Endodermal cell (in vitro differentiated cells): ENCODE measurements at places on chromosomes 4 and X. TPM values are rescaled to one million over a fixed set of nuclear protein-coding genes. Genes with fewer than 3 reads are reported as not detected.

DNA sequence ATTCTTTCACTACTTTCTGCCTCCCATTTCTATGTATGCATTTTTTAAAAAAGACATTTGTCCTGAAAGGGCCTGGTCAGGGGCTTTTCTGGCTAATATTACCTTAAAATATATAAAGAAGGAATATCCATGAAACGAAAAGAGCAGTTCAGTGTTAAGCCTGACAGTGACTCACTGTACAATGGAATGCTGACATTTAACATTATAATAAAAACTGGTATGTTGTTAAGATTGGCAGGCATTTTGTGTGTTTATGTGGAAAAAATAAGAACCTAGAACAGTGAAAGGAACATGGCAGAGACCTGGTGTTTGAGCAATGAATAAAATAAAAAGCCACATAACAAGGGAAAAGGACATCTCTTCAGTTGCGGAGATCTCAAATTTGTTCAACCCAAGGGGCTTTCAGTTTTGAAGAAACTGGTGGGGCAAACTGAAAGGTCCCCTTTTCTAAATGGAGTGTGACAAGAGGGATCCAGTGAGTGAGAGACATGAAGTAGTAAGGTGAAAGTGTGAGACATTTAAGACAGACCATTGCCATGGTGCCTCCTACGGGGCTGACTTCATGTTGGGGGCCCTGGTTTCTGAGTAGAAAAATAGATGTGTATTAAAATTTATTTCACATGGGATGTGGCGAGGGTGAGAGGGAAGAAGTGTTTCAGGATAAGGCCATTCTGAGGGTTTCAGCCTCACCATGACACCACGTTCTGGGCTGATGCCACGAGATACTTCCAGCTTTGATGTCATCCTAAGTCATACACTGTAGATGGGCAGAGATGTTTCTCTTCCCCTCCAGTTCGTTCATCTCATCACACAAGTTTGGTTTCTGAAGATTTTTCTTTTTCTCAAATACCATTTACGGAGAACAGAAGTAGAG, 324.9 kb downstream of the PPP3CA start:
- no peak for DNase-seq
- no peak overlapping the region for H3K27ac ChIP-seq
- peaks cover 14% of the 10 kb centered on the region for H3K36me3 ChIP-seq
- no peak overlapping the region for H3K4me3 ChIP-seq
- H3K4me1 ChIP-seq, result peaks cover 12% of the 10 kb centered on the region

DNA sequence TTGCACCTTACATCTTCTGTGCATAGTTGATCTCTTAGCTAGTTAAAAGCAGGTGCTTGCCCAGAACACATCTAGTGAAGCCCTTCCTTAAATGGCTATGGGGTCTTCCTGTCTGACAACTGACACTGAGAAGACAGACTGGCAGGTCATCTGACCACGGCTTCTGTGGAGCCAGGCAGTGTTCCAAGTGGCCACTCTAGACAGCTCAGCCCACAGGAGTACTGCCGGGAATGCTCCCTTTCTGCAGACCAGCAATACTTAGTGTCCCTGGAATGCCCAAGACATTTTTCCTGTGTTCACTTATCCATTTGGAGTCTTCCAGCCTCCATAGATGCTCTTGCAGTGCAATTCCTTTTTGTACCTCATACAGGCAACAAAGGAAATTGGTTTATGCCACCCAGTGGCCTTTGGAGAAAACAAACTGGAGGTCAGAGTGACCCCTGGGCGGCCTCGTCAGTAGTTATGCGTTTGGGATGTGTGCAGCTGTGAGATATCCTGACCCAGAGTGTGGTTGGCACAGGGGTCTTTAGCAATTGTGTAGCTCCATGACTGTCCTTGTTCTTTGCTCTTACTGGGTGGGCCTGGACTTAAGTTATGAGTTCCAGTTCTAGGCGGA, 335.5 kb downstream of the ARHGAP10 start:
- H3K27ac ChIP-seq, result no peak overlapping the region
- DNase-seq, result no peak
- no peak overlapping the region for H3K4me3 ChIP-seq
- H3K36me3 ChIP-seq, result peaks cover 7% of the 10 kb centered on the region
- no peaks in the 10 kb centered on the region for H3K27me3 ChIP-seq

- H3K27me3 ChIP-seq, result no peaks in the 10 kb centered on the region
- no peaks in the 10 kb centered on the region for H3K4me1 ChIP-seq
Measured at GRCh38 chr4:2286904-2287593, 25.1 kb upstream of the MXD4 start.

- H3K36me3 ChIP-seq, result no peaks in the 10 kb centered on the region
- H3K4me3 ChIP-seq, result no peak overlapping the region
- no peak for DNase-seq
- peaks cover 5% of the 10 kb centered on the region for H3K4me1 ChIP-seq
- H3K27me3 ChIP-seq, result no peaks in the 10 kb centered on the region
- H3K27ac ChIP-seq, result no peak overlapping the region
Measured at GRCh38 chr4:166309286-166309685, 436.2 kb downstream of the TLL1 start.

- H3K4me3 ChIP-seq, result no peak overlapping the region
- H3K36me3 ChIP-seq, result no peaks in the 10 kb centered on the region
- DNase-seq, result no peak
- peaks cover 4% of the 10 kb centered on the region for H3K4me1 ChIP-seq
- peaks cover 9% of the 10 kb centered on the region for H3K27me3 ChIP-seq
Measured at GRCh38 chr4:84220990-84221389, 278.1 kb downstream of the NKX6-1 start.

- H3K27me3 ChIP-seq, result no peaks in the 10 kb centered on the region
- H3K27ac ChIP-seq, result no peak overlapping the region
- no peak overlapping the region for H3K4me3 ChIP-seq
- H3K36me3 ChIP-seq, result no peaks in the 10 kb centered on the region
- H3K4me1 ChIP-seq, result no peaks in the 10 kb centered on the region
Measured at GRCh38 chrX:134543288-134543687, 83.3 kb downstream of the HPRT1 start.

GRCh38 chr4:185841451-185841850, 29.5 kb upstream of the SORBS2 start:
- H3K4me3 ChIP-seq, result no peak overlapping the region
- H3K27ac ChIP-seq, result no peak overlapping the region
- DNase-seq, result no peak
- H3K36me3 ChIP-seq, result no peaks in the 10 kb centered on the region

GRCh38 chr4:42605264-42605663, 51.6 kb downstream of the ATP8A1 start:
- no peak overlapping the region for H3K27ac ChIP-seq
- DNase-seq, result no peak
- H3K4me3 ChIP-seq, result no peak overlapping the region
- H3K4me1 ChIP-seq, result peaks cover 5% of the 10 kb centered on the region
- no peaks in the 10 kb centered on the region for H3K27me3 ChIP-seq

DNA sequence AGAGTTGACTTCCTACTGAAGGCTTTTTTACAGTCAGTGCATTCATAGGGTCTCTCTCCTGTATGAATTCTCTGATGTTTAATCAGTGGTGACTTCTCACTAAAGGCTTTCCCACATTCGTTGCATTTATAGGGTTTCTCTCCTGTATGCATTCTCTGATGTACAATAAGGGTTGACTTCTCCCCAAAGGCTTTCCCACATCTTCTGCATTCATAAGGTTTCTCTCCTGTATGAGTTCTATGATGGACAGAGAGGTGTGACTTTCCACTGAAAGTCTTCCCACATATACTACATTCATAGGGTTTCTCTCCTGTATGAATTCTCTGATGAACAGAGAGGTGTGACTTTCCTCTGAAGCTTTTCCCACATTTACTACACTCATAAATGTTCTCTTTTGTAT, 45.2 kb downstream of the ZNF674 start:
- peaks cover 23% of the 10 kb centered on the region for H3K36me3 ChIP-seq
- no peaks in the 10 kb centered on the region for H3K27me3 ChIP-seq
- no peak overlapping the region for H3K4me3 ChIP-seq
- H3K4me1 ChIP-seq, result no peaks in the 10 kb centered on the region
- no peak for DNase-seq
- no peak overlapping the region for H3K27ac ChIP-seq

DNA sequence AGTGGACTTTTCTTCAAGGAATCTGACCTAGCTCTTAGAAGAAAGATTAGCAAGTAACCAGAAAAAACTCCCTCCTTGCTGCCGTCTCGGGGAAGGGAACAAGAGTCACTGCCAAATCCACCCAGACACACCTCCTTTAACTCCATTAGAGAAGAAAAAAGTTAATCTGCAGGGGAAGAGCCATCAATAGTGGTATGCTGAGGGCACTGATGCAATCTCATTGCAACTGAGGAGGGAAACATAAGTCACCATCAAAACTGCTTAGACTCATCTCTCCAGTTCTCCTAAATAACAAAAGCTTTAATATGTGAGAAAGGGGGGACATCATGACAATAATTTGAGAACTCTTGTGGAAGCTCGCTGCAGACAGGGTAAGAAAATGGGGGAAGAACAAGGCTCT, 49.3 kb upstream of the MAGED4B start:
- H3K36me3 ChIP-seq, result no peaks in the 10 kb centered on the region
- no peaks in the 10 kb centered on the region for H3K27me3 ChIP-seq
- no peak overlapping the region for H3K27ac ChIP-seq
- H3K4me3 ChIP-seq, result no peak overlapping the region

DNA sequence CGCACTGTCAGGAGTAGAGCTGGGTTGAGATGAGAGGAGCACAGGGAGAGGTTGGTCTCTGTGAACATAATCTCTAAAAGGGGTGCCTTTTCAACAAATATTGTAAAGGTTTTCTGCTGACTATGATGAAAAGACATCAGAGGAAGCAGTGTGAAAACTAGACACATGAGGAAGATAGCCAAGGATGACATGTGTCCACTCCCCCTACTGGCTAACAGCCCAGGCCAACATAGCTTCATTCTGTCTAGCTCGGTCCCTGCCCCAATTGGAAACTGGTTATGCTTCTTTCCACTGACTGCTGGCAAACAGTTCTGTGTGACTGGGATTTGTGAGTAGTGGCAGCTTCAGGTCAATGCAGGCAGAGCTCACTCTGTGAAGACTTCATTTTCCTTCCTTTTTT, 115.4 kb upstream of the ESX1 start:
- peak; percentile 64 for DNase-seq
- H3K27me3 ChIP-seq, result no peaks in the 10 kb centered on the region
- no peak overlapping the region for H3K4me3 ChIP-seq
- no peak overlapping the region for H3K27ac ChIP-seq
- no peaks in the 10 kb centered on the region for H3K36me3 ChIP-seq

GRCh38 chr4:14856062-14856933, 146.0 kb upstream of the CPEB2 start:
- H3K4me3 ChIP-seq, result no peak overlapping the region
- no peaks in the 10 kb centered on the region for H3K4me1 ChIP-seq

DNA sequence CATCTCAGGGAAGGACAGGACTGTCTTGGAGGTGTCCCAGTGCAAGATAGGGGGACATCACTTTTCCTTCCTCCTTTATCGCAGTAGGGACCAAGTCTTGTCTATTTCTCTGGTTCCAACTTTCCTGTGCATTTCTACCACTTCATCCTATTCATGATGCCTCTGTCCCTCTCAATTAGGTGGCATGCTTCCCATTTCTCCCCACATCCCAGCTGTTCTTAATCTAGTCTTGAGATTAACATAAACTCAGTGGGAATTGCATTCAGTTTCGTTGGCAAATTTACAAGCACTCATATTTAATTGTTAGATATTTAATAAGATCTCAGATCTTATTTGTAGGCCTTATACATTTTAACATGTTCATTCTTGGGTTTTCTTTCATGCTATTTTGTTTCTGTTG, 15.7 kb upstream of the ODAM start:
- H3K27ac ChIP-seq, result no peak overlapping the region
- H3K4me3 ChIP-seq, result no peak overlapping the region
- DNase-seq, result no peak
- H3K36me3 ChIP-seq, result no peaks in the 10 kb centered on the region

GRCh38 chrX:28582511-28582910, 4.7 kb upstream of the IL1RAPL1 start:
- H3K27me3 ChIP-seq, result peaks cover 24% of the 10 kb centered on the region
- H3K4me3 ChIP-seq, result no peak overlapping the region
- H3K27ac ChIP-seq, result no peak overlapping the region
- no peaks in the 10 kb centered on the region for H3K4me1 ChIP-seq

DNA sequence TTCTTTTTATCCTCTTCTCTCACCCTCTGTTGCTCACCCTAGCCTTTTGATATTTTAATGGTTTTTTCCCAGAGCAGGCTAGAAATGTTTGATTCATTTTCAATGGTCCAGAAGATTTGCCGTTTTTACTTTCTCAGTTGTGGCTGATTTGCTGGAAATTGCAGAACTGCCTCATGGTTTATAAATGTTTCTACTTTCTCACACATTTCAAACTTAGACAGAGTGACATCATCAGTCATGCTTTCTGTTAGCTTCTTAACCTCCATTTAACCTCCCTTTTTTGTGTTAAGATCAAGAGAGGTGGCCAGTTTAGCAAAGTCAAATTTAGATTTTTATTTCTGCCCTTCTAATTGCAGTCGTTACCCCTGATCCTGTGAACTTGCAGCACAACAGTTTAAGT, 8.7 kb downstream of the RXFP1 start:
- no peak overlapping the region for H3K4me3 ChIP-seq
- DNase-seq, result no peak
- no peak overlapping the region for H3K27ac ChIP-seq
- H3K27me3 ChIP-seq, result no peaks in the 10 kb centered on the region
- no peaks in the 10 kb centered on the region for H3K36me3 ChIP-seq

DNA sequence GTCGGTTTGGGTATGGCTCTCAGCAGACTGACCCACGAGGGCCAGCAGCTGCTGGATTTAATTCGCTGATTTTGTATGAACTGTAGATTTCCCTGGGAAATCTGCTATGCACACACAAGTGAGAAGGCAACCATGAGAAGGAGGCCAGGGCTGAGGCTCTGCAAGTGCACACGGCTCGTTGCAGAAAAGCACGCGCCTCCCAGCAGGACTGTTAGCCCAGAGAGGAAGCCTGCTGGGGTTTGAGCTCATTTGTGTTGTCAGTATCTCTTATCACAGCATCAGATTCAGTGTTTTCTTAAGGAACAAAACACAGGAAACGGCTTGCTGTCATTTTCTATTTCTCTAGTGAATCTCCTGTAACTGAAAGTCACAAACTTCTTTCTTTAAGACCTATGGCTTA, 296.2 kb upstream of the FAT1 start:
- peaks cover 3% of the 10 kb centered on the region for H3K4me1 ChIP-seq
- H3K27ac ChIP-seq, result no peak overlapping the region
- no peaks in the 10 kb centered on the region for H3K36me3 ChIP-seq

DNA sequence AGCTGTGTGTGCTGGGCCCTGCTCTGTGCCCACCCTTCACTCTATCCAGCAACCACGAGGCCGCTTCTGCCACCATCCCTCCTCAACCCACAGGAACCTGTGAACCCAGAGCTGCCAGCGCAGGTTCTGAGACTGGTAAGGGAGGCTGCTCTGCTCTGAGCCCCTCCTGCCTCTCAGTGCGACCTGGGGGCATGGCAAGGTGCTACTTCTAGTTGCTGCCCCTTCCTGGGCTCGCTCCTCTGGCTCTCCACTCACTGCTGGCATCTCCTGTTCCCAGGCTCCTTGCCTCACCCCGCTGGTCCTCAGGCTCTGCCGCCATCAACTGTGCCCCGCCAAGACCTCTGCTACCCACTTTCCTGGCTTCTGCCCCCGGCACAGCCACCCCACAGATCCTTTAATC, 39.3 kb downstream of the RNF212 start:
- H3K4me3 ChIP-seq, result no peak overlapping the region
- DNase-seq, result no peak
- H3K4me1 ChIP-seq, result no peaks in the 10 kb centered on the region
- H3K27me3 ChIP-seq, result no peaks in the 10 kb centered on the region
- H3K27ac ChIP-seq, result no peak overlapping the region

FREM3 gene
- 0.20 TPM in 2 replicates for total RNA-seq

DAPP1 gene
- not detected in 2 replicates for total RNA-seq

FABP2 gene
- not detected in 2 replicates for total RNA-seq

TRAM1L1 gene
- 1.7 and 1.8 TPM in 2 replicates for total RNA-seq

PRSS12 gene
- 5.0 and 5.3 TPM in 2 replicates for total RNA-seq

ASB12 gene
- total RNA-seq, result 0.29 and 0.48 TPM in 2 replicates

RAI2 gene
- 4.1 and 4.8 TPM in 2 replicates for total RNA-seq
